ENCODE measurements at places on chromosomes 11 and 22.
A peak's percentile ranks its signal among the peaks of the same experiment; 100 is the strongest.

GRCh38 chr11:128342511-128343134 is 244.7 kb downstream of the ETS1 start:
- DNase-seq = peak; percentile 99

DNA sequence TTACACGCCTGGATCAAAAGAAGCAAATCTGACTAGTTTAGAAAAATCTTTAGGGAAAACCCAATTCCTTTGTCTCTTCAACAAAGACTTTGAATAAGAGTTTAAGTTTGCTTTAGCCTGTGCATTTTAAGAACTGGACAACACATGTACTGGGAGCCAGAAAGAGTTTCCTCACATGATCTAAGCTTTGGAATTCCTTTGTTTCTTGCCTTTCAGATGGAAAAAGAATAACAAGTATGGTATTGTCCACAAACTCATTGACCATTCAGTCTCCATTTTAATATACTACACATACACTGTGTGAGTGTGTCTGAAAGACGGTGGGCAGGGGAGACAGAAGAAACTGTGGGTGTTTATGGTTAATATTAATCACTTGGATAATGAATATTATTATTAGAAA is 205.6 kb downstream of the MAML2 start:
- no peak for DNase-seq

DNA sequence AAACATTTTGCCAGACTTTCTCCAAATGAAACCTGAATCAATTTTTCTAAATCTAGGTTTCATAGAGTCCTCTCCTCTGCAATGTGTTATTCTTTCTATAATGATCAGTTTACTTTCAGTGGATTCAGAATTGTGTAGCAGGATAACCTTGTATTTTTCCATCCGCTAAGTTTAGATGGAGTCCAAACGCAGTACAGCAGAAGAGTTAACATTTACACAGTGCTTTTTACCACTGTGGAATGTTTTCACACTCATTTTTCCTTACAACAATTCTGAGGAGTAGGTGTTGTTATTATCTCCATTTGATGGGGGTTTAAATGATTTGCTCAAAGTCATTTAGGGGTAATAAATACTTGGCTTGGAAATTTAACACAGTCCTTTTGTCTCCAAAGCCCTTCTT is 9.6 kb downstream of the RAG1 start:
- no peak for DNase-seq

DNA sequence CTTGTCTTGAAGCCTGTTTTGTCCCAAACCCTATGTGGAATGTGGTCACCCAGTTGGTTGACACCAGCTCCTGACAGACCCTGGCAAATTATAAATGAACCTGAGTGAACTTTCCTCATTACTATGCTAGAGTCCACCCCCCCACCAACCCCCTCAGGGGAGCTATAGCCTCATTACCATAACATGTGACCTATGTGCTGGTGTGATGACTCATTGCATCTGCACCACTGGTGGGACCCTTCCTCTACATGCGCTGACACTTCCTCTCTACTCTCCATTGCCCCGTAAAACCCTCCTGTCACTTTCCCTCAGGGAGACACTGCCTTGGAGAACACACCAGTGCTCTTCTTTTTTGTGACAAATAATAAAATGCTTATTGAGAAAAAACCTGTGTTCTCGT is 105.0 kb upstream of the SESN3 start:
- DNase-seq = no peak

- DNase-seq = no peak
These were observed 727.3 kb downstream of the LRRC4C start for GRCh38 chr11:40732132-40732531.

- no peak for DNase-seq
These were observed 1.3 kb downstream of the SSH3 start for GRCh38 chr11:67304511-67305113.

- DNase-seq = no peak
These were observed 17.3 kb upstream of the HMOX1 start for GRCh38 chr22:35363566-35364086.

Measured in NCI-H2029 treated with DMSO at 0.1 percent for 48 hours (cell line).